Adipocyte (in vitro differentiated cells): ENCODE measurements at places on chromosomes 2 and 18.
A peak's percentile ranks its signal among the peaks of the same experiment; 100 is the strongest.

GRCh38 chr18:73690222-73690621 lies 457.4 kb downstream of the FBXO15 start:
- no peak for DNase-seq

DNA sequence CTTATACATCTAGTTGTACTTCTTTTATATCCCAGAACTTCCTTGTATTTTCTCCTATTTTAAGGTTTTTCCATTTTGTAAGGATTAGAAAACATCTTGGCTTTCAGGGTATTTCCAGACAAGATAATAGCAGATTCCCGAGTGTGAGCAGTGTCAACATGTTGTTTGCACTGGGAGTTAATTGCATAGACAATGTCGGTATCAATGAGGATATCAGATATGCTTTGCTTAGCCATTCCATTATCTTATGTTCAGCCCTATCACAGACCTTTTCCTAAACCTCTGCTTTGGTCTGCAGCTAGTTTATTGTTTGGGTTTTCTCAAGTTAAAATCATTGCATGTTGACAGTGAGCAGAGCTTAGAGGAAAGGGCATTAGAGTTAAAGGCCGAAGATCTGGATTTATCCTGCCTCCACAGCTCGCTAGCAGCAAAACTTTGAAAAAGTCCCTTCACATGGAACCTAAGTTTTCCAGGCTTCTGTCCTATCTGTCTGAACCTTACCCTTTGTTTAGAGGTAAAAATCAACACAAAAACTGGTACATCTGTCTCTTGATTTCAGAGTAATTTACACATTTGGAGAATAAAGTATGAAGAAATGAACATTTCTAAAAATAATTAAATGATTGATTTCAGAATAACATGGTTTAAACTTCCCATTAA lies 355.4 kb downstream of the KIAA1328 start:
- DNase-seq = no peak

- DNase-seq = peak; percentile 60
Measured at GRCh38 chr18:59057969-59058368, 81.7 kb upstream of the SEC11C start.

DNA sequence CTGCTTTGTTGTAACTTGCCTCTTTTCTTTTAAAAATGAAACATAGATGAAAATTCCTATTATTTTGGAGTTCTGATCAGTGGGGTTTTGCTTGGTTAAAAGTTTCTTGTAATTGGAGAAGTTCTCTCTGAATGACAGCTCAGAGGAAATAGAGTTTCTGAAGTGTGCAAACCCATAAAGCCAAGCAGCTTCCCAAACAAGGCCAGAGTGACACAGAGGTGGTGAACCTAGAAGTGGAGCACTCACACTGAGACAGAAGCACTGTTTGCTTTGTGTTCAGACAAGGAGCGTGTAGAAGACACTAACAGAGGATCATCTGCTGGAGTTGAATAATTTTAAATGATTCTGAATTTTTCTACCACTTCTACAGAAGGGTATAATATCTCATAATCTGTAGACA lies 49.2 kb downstream of the FBXO48 start:
- no peak for DNase-seq

DNA sequence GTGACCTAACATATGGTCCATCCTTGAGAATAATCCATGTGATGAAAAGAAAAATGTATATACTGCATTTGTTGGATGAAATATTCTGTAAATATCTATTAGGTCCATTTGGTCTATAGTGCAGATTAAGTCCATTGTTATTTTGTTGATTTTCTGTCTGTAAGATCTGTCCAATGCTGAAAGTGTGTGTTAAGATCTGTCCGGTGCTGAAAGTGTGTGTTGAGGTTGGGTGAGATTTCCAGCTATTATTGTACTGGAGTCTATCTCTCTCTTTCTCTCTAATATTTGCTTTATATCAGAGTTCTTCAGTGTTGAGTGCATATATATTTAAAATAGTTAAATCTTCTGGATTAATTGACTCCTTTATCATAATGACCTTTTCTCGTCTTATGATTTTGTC lies 828.8 kb upstream of the CRIM1 start:
- peak; percentile 18 for DNase-seq

GRCh38 chr2:69082430-69082997 lies 69.5 kb downstream of the ANTXR1 start:
- peak; percentile 93 for DNase-seq

DNA sequence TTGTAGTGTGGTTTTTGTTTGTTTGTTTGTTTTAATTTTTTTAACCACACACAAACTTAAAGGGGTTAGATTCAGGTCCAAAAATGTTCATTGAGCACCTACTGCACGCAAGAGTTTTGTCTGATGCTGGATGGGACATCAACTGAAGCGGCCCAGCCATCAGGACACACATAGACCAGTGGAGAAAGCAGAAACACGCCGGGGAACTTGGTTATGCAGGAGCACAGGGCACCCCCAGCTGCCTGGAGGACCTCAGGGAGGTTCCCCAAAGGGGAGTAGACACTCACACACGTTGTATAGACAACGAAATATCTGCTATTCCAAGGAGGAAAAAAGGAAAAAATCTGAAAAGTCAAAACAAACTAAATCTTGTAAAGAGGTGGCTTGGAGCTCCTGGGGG lies 191.7 kb downstream of the GBX2 start:
- DNase-seq = no peak

DNA sequence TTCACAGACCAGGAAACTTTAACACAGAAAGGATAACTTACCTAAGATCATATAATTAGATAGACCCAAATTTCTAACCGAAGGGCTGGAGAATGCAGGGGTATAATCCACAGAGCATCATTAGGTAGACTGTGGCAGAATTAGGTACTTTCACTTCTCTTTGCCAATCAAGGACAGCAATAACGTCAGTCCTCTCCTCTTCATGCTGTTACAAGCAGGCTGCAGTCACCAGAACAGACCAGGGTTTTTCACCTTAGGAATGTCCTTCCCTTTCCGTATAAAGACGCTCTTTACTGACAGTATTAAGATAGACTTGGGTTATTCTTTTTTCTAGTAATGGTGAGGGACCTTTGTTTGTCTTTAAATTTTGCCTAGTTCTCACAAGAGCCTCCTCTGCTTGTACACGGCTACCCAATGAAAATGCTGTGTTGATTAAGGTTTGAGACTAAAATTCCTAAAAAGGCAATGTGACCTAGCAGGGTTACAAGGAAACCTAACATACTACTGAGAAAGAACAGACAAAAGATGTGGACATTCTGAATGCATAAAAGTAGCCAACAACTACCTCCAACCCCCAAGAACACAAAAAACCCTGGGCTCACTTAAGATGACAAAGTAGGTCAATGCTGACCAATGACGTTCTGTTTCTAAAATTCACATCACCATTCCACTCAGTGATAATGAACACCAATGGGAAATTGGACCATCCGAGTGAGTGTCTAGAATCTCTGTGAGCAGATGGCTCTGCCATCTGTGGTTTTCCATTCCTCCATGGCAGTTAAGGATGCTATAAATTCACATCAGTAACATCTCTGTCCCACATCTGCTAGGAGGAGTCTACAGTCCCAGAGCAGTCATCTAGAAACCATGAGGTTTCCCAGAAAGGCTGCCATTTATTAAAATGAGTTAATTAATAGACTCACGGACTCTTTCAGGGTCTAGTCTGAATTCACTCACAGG lies 2.1 kb downstream of the PDIA6 start:
- peak; percentile 24 for DNase-seq

- no peak for DNase-seq
Measured at GRCh38 chr2:39484620-39485495, 47.8 kb upstream of the MAP4K3 start.

DNA sequence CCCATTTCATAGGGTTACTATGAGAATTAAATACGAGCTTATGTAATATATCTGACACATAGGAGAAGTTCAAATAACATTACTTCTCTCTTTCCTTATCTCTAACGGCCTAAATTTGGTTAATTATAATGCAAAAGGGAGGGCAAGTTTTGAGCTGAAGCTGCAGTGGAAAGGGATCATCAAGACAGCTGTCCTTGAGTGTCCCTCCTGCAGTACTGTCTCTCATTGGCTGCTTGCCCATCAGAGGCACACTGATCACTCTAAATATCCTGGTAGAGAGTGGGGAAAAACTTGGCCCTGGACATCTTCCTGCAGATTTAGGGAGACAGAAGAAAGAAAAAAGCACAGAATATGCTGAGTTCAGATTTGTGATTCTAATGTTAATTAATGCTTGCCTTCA lies 186.0 kb downstream of the CAMKMT start:
- DNase-seq = no peak

- no peak for DNase-seq
Measured at GRCh38 chr2:109143214-109144187, 14.5 kb downstream of the SH3RF3 start.

GRCh38 chr2:177275040-177275742 lies 10.7 kb upstream of the NFE2L2 start:
- peak; percentile 91 for DNase-seq
